ENCODE measurements at places on chromosomes 11 and 22. TPM values are rescaled to one million over a fixed set of nuclear protein-coding genes. Genes with fewer than 3 reads are reported as not detected.
A peak's percentile ranks its signal among the peaks of the same experiment; 100 is the strongest.

GRCh38 chr22:37862570-37863325 is 13.5 kb downstream of the EIF3L start:
- DNase-seq: no peak

DNA sequence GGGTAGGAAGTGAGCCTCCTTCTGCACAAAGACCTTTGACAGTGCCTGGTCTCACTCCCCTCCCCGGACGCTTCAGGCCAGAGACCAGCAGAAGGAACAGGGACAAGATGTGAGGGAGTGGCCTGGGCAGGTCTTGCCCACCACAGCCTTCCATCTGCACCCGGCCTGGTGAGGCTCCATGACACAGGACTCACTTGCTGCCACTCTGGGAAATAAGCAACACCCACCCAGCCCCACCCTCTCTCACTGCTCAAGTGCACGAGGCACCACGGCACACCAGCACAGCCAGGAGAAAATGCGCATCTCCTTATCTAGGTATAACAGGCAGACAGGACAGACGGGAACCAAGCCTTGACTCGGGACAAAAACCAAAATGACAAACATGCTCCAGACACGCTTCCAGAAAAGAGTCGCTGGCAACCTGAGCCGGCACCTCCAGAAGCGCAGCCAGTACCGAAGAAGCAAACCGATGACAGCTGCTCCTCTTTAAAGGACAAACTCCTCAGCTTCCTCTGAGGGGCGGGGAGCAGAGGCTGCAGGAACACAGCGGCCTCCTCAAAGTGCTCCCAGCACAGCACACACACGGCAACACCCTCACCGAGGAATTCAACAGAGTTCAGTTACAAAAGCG is 41.7 kb downstream of the BRD1 start:
- peak; percentile 19 for DNase-seq

DNA sequence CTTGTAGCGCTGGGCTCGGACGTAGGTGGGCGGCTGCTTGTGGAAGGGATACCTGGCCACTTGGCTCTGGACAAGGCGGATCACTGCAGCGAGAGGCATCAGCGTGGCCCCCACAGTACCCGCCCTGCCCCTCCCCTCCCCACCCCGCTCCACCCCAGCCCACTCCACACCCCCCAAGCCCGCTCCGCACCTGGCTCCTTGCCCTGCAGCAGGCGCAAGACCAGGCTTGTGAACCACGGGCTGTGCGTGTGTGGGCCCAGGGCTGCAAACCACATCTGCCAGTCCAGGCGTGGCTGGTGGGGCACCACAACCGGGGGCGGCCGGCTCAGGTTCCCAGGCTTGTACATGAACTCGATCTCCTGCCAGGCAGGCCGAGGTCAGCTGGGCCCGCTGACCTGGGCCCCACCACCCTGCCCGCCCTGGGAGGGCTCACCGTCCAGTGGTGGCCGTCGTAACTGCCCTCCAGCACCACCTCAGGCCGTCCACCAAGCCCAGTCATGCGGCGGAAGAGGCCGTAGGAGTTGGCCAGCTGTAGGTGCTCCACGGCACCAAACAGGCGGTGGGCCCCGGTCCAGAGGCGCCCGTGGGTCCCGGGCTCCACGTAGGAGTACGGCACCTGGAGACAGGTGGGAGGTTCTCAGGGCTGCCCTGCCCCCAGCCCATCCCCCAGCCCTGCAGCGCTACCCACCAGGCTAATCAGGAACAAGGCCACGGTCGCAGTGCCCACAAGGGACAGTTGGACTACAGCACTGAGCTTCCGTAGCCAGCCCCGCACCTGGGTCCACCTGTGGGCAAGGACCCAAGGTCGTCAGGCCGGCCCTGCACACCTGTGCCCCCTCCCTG is 2.9 kb downstream of the LMF2 start:
- no peak for DNase-seq

GRCh38 chr11:117860139-117860538 is 16.3 kb downstream of the FXYD6 start:
- no peak for DNase-seq

DNA sequence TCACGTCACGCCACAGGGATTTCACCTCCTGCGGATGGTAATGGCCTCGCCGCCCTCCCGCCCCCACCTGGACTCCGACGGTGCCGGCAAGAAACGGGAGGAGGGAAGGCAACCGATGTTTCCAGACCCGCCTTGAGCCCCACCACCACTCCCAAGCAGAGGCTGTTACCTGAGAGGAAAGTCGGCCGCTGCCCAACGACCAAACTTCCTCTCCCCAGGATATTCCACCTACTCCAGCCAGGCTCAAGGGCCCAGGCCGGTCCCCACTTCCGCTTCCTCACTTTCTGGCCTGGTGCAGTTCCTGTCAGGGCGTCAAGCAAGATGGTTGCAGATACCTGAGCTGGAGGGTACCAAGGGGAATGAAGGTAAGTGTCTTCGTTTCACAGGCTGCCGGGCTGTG is at the start of gene ENTHD1:
ENTHD1 (minus strand) TSS at position 235 of the 400 bp plus-strand sequence. CDS start 6,012 bp downstream, outside the sequence.
- no peak for DNase-seq

DNA sequence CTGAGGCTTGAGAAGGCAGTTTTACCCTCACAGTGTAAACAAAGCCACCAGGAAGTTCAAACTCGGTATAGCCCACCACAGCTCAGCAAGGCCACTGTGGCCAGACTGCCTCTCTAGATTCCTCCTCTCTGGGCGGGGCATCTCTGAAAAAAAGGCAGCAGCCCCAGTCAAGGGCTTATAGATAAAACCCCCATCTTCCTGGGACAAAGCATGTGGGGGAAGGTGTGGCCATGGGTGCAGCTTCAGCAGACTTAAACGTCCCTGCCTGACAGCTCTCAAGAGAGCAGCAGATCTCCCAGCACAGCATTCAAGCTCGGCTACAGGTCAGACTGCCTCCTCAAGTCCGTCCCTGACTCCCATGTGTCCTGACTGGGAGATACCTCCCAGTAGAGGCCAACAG is 69.7 kb downstream of the TTC28 start:
- DNase-seq: no peak

DNA sequence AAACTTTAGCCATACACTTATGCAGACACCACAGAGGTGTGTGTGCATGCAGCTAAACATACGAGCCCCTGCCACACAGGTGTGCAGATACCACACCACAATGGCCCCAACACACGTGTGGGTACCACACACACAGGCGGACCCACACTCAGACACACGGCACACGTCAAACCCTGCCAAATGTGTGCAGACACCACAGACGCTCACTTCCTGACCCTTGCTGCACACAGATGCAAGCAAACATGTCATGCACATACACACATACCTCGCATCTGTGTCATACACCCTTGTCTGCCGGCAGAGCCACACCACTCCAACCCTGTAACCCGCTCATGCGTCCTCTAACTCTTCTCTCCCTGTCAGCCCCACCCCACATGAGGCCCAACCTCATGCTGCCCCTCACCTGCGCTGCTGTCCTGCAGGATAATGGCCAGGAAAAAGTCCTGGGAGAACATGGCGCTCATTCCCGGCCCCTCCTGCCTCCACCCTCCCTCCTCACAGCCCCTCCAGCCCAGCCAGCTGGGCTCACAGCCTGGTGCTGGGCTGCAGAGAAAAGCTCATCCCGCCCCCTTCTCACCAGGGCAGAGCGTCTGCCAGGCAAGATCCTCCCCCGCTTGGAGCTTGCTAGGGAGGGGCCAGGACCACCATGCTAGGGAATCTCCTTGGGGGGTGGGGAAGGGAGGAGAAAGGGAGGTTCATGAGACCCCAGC is 14.2 kb downstream of the SMPD1 start:
- DNase-seq: no peak

DNA sequence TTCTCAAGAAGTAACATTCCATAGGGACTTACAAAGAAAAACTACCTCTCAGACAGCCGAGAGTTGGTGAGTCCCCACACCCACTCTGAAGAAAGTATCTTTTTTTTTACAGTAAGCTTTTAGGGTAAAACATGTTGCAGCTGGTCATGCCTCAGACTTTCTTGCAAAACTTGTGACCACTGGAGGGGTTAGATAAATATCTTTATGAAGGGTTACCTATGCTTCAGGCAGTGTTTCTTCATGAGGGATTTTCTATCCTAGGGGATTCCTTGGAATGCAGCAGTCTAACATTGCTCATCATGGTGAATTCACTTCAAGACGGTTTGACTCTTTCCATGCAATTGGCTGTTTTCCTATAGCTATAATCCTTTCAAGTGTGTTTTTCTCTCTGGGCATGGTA is 20.8 kb upstream of the SNX19 start:
- DNase-seq: no peak

PATE1 gene
- total RNA-seq: not detected

TBX1 gene
- 0.90 TPM for total RNA-seq

CD3E gene
- total RNA-seq: 6.3 TPM

USH1C gene
- total RNA-seq: 229 TPM

CDC45 gene
- 13.9 TPM for total RNA-seq

DGAT2 gene
- 4.2 TPM for total RNA-seq

RPL3 gene
- total RNA-seq: 1,709 TPM

All from mucosa of descending colon (tissue), 3 donors.